Tibial nerve (tissue), 4 donors: ENCODE measurements at places on chromosomes 6 and 20. TPM values are rescaled to one million over a fixed set of nuclear protein-coding genes. Genes with fewer than 3 reads are reported as not detected.

DNA sequence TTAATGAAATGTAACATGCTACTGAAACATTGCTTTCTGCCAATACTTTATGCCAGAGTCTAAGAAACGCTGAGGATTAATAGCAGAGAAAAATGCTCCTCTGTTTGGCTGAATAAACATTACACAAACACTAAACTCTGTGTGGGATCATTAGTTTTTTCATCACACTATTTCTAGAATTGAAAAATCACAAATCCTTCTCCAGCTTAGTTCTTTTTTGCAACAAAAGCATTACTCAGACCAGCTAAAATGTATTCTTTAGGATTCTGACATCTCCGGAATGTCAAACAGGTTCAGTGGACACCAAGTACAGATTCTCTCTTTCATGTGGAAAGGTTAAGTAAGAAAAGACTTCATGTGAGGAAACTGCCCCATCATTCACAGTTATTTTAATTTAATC, 226.9 kb downstream of the SIM1 start:
- no peak for DNase-seq

GRCh38 chr20:37571033-37571432, 43.4 kb upstream of the BLCAP start:
- no peak for DNase-seq

DNA sequence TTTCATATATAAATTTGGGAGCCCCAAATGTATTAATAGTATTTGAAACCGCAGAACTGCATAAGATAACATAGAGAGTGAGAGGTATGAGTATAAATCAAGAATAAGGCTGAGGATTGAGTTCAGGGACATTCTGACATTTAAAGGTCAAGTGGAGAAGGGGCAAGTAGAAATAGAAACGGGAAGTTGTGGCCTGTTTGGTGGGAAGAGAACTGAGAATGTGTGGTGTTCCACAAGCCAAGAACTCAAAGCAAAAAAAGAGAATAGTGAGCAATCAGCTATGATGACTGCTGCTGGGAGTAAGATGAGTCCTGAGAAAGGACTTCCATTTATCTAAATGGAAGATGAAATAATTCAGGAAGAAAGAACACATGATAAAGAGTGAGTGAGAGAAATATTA, 418.4 kb downstream of the CD109 start:
- DNase-seq = no peak

- DNase-seq = peak; percentile 16
Observed at GRCh38 chr6:149750136-149750609, 632 bp downstream of the PCMT1 start.

DNA sequence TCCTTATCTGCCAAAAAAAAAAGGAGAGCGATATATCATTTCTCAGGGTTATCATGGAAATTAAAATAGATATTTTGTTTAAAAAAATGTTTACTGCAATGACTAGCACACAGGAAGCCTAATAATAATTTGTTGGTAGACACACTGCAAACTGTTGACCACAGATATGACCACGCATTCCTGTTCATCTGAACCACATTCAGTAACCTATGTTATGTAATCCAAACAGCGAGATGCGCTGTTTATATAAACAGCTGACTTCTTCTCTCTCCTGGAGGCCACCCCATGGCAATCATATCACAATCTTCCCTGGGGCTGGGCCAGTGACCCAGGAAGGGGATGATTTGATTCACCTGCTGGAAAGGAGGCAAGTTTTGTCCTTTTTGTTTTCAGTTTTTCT, 129.3 kb upstream of the UST start:
- no peak for DNase-seq

DNA sequence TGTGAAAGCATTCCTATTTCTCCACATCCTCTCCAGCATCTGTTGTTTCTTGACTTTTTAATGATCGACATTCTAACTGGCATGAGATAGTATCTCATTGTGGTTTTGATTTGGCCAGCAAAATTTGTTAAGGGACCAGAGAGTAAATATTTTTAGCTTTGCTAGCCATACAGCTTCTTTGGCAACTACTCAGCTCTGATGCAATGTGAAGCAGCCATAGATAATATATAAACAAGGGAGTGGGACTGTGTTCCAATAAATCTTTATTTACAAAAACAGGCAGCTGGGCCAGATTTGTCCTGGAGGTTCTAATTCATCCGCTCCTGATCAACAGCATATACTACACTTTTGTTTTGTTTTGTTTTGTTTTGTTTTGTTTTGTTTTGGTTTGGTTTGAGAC, 202.9 kb downstream of the ZNF217 start:
- no peak for DNase-seq

DNA sequence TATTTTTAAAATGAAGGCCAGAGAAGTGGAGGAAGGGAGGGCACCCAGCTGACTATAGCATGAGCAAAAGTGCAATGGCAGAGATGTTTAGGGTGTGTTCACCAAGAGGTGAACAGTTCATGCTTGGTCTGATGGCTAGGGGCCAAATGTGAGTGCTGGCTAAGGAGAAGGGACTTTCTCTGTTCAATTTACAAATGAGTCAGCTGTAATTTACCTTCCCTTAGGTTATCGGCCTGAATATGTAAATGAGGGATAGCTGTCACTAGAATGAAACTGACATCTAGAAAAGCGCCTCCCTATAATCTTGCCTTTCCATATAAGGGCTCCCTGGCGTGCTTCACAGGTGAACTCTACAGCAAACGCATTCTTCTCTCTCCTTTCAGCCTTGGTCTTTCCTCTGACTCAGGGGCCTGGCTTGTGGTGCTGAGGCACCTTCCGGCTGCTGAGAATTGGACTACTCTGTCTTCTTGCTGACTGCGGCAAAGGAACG, 114.7 kb upstream of the BACH2 start:
- DNase-seq = no peak

DNA sequence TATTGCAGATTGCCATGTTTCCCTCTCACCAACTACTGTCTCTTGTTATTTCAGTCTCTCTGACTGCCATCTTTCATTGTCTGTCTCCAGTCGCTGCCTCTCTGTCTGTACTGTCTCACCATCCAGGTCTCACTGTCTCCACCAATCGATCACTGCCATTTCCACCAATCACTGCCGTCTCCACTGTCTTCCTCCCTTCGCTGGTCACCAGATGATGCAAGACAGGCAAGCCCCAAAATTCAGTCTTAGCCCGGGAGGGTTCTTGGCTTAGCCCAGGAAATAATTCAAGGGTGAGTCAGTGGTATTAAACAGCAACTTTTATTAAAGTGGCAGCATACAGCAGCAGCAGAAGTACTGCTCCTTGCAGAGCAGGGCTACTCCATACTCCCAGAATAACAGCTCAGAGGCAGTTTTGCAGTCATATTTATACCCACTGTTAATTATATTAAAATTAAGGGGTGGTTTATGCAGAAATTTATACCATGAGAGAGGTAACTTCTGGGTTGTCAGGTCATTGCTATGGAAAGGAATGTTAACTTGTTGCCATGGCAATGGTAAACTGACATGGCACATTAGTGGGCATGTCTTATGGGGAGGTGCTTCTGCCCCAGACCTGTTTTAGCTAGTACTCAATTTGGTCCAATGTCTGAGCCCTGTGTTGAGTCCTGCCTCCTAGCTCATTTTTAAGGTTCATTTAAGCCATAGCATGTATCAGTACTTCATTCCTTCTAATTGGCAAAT, 23.0 kb upstream of the ECHDC1 start:
- no peak for DNase-seq

DNA sequence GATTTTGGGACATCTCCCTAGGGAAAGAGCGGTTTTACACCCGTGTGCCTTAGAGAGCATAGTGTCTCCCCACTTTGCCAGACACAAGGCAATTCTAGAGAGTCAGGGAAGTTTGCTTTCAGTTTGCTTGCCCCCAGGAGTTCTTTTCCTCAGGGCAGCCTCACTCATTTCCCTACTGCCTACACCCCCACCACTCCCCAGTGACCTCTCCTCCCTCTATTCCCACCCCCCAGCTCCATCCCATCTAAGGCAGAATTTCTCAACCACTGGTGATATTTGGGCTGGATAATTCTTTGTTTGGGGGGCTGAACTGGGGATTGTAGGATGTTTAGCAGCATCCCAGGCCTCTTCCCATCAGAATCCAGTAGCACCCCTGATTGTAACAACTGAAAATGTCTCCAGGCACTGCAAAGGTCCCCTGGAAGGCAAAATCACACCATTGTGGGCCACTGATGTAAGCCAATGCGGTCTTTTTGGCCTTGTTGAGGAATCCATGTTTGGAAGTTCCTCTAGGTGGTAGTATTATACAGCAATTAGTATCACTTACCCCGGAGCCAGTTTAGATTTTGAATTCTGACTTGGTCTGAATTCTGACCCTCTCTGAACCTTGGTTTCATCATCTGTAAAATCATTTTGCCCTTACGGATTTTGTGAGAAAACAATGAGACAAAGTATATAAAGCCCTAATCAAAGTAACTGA, 1.3 kb downstream of the EPPIN start:
- DNase-seq = no peak

GRCh38 chr6:144955859-144956258, 670.7 kb downstream of the UTRN start:
- DNase-seq = no peak

DNA sequence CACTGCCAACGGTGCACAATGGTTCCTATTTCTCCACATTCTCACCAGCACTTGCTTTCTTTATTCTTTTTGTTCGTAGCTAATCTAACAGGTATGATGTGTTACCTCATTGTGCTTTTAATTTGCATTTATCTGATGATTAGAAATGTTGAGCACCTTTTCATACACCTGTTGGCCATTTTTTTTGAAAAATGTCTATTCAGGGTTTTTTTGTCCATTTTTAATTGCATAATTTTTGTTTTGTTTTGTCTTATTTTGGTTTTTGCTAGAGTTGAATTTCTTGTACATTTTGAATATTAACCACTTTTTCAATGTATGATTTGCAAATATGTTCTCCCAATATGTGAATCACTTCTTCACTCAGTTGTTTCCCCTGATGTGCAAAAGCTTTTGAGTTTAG, 150.6 kb downstream of the TENT5A start:
- no peak for DNase-seq

- no peak for DNase-seq
Observed at GRCh38 chr6:52544602-52545405, 32.1 kb downstream of the TRAM2 start.

GRCh38 chr6:31403283-31404060, at the start of gene MICA:
TSS of gene MICA (plus strand) at chr6:31403595. CDS start at chr6:31403633, 38 bp downstream.
- peak; percentile 83 for DNase-seq

GRCh38 chr6:30836431-30836866, 47.9 kb upstream of the DDR1 start:
- no peak for DNase-seq

DNA sequence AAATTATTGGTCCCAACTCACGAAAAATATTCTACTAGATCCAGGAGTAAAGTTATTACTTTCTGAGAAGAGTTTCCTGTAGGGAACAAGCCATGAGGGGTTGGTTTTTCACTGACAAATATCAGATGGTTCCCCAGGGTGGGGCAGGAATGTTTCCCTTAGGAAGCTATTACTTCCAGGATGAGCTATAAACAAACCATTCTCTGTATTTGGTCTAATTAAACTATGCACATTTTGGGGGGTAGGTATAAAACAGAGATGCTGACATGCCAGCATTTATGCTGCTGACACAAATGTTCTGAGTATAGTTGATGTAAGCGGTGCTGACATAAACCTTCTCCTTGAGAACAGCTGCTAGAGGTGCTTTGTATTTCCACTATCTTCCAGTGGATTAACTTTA, 54.2 kb downstream of the OGFRL1 start:
- DNase-seq = no peak

- no peak for DNase-seq
Observed at GRCh38 chr6:115078555-115078954, 735.7 kb upstream of the HS3ST5 start.

- DNase-seq = no peak
Observed at GRCh38 chr6:137937834-137938233, 70.8 kb downstream of the TNFAIP3 start.

DNA sequence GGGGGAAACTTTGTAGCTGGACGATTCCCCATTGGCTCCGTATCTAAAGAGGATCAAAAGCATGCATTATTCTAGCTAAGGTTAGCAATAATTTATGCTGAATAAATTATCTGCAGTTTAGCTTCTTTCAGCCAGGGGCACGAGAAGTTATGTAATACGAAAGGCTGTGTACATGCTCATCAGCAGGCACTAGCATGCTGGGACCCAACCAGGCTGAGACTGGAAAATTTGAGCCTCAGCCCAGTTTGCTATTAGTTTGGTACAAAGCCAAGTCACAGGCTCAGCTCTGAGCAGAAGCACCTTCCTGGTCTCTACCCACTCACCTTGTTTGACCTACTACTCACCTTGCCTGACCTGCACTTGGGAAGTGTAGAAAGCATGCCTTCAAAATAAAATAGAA, 328.1 kb upstream of the ARID1B start:
- no peak for DNase-seq

DNA sequence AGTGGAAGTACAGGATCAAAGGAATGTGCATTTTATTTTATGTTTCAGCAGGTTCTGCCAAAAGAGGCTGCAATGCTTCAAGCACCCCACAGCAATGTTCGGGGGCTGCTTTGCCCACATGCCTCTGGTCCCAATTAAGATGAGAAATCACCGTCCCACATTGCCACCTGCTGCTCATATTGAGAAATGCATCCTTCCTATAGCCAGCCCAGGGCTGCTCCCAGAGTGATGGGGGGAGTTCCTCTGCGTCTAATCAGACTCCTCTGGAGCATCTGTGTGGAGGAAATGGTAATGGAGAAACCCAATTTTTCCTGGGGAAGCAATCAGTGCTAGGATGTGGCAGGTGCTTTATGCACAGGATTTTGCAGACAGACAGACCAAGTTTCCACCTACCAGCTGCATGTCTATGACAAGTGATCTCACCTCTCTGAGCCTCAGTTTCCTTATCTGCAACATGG, 33.7 kb downstream of the PTGIS start:
- no peak for DNase-seq

The MRS2 gene
- total RNA-seq = 29.3 TPM

The ARMH2 gene
- not detected for total RNA-seq

The CCDC28A gene
- 17.0 TPM for total RNA-seq

The CCDC167 gene
- 9.4 TPM for total RNA-seq

The PRSS35 gene
- total RNA-seq = 0.84 TPM

The PAK5 gene
- total RNA-seq = not detected

The ABRACL gene
- total RNA-seq = 4.6 TPM

The FKBP1C gene
- total RNA-seq = 1.2 TPM

The DEFB125 gene
- not detected for total RNA-seq

The GSTA5 gene
- total RNA-seq = not detected

The SLC17A9 gene
- total RNA-seq = 5.1 TPM

The EFCAB8 gene
- total RNA-seq = not detected

The HDGFL1 gene
- total RNA-seq = not detected

The DDR1 gene
- 41.5 TPM for total RNA-seq

The PFDN6 gene
- 12.4 TPM for total RNA-seq

The CDH4 gene
- total RNA-seq = 1.2 TPM

The ALDH5A1 gene
- 7.8 TPM for total RNA-seq

The CNKSR3 gene
- total RNA-seq = 22.7 TPM

The RNF144B gene
- 14.0 TPM for total RNA-seq

The NKAIN4 gene
- total RNA-seq = 2.9 TPM

The MICB gene
- total RNA-seq = 8.0 TPM

The LAMA2 gene
- total RNA-seq = 203 TPM

The CYP39A1 gene
- 3.6 TPM for total RNA-seq
